ENCODE measurements at places on chromosomes 1 and 21.

GRCh38 chr1:230230948-230231773 lies 164.1 kb downstream of the GALNT2 start:
- DNase-seq: no peak

GRCh38 chr1:59688976-59689375 lies 125.8 kb upstream of the HOOK1 start:
- DNase-seq: no peak

DNA sequence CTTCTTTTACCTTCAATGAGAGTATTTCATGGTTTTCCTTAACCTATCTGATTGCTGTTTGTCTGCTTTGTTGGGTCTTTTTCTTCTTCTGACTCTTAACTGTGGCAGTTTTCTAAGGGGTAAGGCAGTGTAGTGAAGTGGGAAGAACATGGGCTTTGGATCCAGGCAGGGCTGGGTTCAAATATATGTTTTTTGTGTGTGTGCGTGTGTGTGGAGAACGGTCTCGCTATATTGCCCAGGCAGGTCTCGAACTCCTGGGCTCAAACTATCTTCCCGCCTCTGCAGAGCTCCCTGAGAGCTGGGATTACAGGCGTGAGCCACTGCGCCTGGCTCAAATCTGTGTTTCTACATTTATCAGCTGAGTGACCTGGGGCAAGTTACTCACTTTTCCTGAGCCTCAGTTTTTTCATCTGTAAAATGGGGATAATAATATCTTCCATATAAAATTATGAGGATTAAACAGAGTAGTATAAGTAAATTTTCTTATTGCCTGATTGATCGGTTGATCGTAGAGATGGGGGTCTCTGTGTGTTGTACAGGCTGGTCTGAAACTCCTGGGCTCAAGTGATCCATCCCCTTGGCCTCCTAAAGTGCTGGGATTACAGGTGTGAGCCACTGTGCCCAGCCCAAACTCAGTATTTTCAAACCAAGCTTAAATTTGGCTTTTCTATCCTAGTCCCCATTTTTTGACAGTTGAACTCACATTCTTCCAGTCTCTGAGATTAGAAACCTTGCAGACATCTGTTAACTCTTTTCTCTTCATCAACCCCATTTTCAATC lies 36.0 kb upstream of the MACF1 start:
- DNase-seq: no peak

DNA sequence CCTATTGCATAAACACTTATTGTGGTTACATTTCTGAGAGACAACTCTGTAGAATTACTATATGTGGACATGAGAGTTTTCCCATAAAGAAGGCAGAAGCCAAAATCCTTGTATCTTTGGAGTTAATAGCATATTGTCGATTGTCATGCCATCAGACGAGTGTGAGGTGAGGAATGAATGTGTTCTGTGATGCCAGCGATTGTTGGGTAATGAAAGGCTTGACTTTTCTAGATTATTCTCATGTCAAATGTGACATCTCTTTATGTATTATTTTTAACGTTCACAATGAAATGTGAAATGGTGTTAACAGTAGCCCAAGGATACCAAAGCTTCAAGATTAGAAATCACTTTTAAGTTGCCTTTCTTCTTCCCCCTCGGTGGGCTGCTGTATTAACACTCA lies 84.9 kb downstream of the C1orf21 start:
- DNase-seq: no peak

- DNase-seq: no peak
Measured at GRCh38 chr1:206591226-206591625, 21.0 kb downstream of the EIF2D start.

DNA sequence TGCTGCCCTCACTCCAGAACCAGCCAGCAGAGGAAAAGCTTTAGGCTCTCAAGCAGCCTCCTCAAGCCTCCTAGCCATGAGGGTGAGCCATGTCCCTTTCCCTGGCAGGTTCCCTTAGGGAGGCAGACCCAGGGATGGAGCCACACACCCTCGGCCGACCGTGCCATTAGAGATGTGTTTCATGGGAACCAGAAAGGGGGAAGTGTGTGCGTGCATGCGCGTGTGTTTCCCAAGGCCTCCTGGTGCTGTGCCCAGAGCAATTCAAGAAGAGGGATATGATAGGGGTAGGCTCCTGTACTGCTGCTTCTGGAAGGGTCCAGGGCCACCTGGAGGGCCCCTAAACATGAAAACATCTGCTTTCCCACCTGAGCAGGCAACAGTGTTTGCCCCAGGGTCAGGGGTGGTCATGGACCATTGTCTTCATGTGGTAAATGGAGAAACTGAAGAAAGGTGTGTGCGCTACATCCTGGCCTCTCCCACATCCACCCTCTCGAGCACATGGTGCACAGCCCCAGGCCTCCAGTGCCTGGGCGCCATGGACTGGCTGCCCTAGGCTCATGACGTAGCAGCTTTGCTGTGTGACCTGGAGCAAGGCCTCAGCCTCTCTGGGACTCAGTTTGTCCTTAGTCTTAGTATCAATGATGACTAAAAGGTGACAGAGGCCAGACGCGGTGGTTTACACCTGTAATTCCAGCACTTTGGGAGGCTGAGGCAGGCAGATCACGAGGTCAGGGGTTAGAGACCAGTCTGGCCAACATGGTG lies 48.1 kb downstream of the SYF2 start:
- DNase-seq: no peak

- DNase-seq: no peak
Measured at GRCh38 chr1:220787069-220787619, 431 bp downstream of the MTARC1 start.

GRCh38 chr1:183080406-183080805 lies 57.2 kb downstream of the LAMC1 start:
- no peak for DNase-seq

DNA sequence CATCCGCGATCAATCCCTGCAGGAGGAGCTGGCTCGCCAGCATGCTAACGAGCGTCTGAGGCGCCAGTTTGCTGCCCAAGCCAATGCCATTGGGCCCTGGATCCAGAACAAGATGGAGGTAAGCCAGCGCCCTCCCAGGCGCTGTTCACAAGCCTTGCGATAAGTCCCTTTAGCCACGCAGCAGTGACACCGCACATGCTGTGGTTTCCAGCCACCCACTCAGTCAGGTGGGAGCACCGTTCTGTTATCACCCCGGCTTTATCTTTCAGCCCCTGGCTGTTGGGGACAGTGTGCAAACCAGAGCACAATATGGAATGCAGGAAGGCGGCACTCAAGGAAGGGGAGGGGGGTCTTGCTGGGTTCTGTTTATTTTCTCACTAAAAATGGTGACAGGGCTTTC lies 41.1 kb upstream of the MTR start:
- no peak for DNase-seq

DNA sequence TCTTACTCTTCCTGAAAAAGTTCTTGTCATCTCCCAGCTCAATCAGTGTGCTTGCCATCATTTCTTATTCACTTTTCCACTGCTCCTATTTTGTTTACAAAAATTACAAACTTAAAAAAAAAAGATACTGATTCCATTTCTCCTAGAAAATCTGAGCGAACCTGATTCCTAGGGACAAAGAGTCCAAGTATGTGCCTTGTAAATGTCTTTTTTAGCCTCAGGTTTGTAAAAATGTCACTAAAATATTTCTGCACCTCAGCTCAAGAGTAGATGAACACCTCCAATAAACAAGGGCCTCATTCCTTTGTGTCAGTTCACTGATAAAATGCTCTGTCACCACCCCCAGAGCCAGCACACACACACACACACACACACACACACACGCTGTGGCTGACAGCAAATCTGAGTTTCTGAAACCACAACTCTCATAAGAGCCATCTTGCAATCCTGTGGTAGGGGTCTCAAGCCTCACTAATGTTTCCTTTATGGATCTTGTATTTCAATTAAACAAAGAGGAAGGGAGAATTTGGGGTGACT lies 299.2 kb downstream of the PBX1 start:
- no peak for DNase-seq

DNA sequence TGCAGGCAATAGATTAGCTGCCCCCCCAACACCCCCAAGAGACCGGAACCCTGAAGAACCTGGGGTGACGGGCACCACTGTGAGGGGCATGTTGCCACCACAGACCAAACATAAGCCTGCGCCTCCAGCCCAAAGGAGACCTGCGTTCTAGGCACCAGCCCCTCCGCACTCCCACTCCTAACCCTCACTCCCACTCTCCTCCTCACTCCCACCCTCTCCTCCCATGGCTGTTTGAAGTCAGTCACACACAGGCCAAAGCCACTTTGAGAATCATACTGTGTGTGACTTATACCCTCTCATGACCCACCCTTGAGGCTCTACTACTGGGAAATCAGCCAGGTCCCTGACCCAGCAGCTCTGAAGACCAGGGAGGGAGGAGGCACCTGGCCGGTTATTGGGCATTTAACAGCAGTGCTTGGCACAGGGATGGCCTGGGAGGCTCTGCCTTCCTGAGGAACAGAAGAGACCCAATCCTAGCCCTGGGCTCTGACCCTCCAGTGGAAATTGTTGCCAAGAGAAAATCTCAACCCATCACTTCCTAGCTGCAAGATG lies 43.5 kb downstream of the FBXO2 start:
- DNase-seq: no peak

DNA sequence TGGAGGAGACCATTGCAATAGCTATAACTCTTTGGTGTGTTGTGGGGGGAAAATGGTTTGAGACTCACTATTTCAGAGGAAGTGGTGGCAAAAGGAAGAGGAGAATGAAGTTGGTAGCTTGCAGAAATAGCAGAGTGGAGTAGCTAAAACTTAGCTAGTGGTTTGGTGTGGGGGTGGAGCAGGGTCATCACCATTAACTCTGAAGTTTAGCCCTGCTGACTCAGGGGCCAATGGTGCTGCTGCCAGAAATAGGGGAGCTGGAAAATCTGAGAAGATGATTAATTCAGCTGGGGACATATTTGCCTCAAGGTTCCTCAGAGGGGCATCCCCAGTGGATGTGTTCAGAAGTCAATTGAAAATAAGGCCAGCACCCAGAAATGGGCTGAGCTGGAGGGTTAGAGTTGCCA lies 65.4 kb downstream of the RUNX1 start:
- peak; percentile 17 for DNase-seq

DNA sequence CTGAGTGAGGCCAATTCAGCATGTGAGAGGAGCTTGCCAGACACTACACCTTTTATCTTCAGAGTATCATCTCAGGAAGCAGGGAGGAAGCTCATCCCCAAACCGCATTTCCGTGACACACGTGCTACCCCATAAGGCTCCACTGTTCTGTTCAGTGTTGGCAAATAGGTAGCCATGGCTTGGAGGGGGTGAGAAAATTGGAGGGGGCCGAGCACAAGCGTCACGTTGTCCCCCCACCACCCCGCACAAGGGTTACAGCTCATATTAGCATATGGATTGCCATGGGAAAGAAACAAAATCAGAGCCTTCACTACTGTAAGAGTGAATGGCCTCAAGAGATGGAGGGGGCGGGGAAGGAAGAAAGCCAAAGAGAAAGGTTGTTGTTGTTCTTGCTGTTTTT lies 46.7 kb downstream of the OLIG1 start:
- DNase-seq: no peak

- no peak for DNase-seq
Measured at GRCh38 chr1:89088572-89088971, 23.6 kb upstream of the GBP1 start.
